ENCODE measurements at places on chromosomes 6 and 20. TPM values are rescaled to one million over a fixed set of nuclear protein-coding genes. Genes with fewer than 3 reads are reported as not detected.

DNA sequence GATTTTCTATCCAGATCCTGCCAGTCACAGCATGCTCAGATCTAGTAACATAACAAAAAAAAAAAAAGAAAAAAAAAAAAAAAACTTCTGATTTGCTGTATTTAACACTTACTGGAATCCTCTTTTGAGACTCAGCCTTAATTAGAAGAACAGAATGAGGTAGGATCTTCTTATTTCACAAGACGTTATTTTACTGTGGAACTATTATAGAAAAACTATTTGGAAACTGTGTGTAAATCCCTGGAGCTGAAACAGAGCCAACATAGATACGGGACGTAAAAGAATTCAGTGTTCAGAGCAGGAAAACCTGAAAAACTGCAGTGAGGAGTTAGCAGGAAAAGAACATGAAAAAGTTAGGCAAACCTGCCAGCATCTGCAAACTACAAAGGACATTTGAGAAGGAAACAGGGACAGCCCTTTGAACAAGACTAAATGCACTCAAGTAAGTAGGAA, 3.4 kb upstream of the ZNF217 start:
- peak overlapping the region; percentile 52 for H3K27ac ChIP-seq
- no peaks in the 10 kb centered on the region for H3K36me3 ChIP-seq
- peaks cover 8% of the 10 kb centered on the region for H3K4me1 ChIP-seq
- no peaks in the 10 kb centered on the region for H3K27me3 ChIP-seq
- peak; percentile 73 for DNase-seq

The MMS22L gene
- 6.8 TPM for polyA plus RNA-seq

The SIRPG gene
- not detected for polyA plus RNA-seq

- no peaks in the 10 kb centered on the region for H3K27me3 ChIP-seq
- H3K36me3 ChIP-seq = no peaks in the 10 kb centered on the region
- H3K4me3 ChIP-seq = no peak overlapping the region
- H3K4me1 ChIP-seq = no peaks in the 10 kb centered on the region
Observed at GRCh38 chr20:41782730-41783406, 164.7 kb upstream of the CHD6 start.

DNA sequence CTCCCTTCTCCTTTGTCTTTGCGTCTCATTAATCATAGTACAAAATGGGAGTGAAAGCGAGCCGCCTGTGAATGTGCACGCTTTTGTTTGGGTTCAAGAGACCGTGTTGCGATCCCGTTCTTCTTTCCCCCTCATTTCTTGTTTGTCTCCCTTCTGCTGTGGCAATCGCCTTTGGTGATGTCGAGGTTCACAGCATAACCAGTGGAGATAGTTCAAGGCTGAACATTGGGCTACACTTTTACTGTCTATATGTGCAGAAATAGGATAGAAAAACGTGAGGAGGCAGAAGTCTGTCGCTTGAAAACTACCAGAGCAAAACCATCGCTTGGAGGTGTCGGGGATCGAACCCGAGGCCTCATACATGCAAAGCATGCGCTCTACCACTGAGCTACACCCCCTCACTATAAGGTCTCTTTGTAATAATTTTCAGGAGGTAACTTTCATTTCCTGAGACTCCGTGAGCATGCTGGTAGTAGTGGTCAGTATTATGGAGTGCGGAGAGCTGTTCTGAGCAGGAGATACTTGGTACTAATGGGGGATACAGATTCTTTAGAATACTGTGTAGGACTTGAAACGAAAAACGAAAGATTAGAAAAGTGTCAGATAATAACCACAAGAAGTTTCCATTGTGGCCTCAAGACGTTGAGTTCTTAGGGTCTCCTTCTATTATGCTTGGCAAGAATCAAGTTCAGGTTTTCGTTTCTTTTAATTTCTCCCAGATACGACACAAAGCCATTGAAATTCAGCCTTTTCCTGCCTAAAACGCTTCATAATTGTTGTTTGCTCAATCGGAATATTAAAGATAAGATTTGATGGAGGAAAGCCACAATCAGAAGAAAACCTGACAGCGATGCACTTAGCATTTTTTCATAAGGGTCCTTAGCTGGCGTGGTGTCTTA, 106.6 kb downstream of the TRIM27 start:
- H3K4me3 ChIP-seq = no peak overlapping the region
- H3K27me3 ChIP-seq = peaks cover 77% of the 10 kb centered on the region
- DNase-seq = no peak
- no peaks in the 10 kb centered on the region for H3K36me3 ChIP-seq

DNA sequence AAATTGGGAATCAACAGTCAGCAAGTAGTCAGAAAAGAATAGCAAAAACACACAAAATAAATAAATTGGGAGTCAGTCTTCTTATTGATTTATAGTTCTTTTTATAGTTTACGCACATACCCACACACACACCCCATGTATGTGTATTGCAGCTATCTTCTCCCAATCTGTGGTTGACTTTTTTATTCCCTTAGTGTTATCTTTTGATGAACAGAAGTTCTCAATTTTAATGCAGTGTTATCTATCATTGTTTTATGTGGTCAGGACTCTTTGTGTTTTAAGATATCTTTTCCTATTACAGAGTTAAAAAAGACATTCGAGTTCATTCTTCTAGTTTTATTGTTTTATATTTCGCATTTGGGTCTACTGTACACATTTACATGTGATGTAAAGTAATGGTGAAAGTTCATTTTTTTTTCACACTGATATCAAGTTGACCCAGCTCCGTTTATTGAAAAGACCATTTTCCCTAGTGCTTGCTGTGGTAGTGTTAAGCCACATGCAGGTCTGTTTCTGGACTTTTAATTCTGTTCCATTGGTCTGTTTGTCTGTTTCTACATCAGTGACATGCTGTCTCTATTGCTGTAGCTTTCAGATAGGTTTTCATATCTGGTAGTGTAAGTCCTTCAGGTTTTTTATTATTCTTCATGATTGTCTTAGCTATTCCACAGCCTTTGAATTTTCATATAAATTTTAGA, 78.4 kb downstream of the ZFAND3 start:
- no peak overlapping the region for H3K27ac ChIP-seq
- H3K4me1 ChIP-seq = no peaks in the 10 kb centered on the region

- no peaks in the 10 kb centered on the region for H3K27me3 ChIP-seq
- H3K27ac ChIP-seq = no peak overlapping the region
- no peak for DNase-seq
- H3K4me3 ChIP-seq = no peak overlapping the region
Observed at GRCh38 chr6:142570221-142570671, 268.4 kb downstream of the ADGRG6 start.

DNA sequence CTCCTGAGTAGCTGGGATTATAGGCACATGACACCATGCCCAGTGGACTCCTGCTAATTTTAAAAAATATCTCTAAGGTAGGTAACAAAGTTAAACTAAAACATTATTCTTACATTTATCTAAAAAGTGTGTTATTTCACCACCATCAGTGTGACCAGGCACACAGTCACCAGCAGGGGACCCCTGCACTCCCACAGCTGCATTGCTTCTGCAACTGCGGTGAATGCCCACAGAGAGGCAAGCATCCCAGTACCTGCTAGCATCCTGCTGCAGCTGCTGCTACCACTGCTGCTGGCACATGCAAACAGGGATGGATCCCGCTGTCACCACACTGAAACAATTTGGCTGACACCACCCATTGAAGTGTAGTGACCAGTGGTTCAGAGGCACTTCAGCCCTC, 21.9 kb upstream of the EPB41L2 start:
- H3K27me3 ChIP-seq = no peaks in the 10 kb centered on the region
- H3K36me3 ChIP-seq = no peaks in the 10 kb centered on the region
- no peaks in the 10 kb centered on the region for H3K4me1 ChIP-seq
- no peak overlapping the region for H3K4me3 ChIP-seq
- no peak overlapping the region for H3K27ac ChIP-seq

The TMEM170B gene
- 5.1 TPM for polyA plus RNA-seq

- H3K27me3 ChIP-seq = peaks cover 2% of the 10 kb centered on the region
- no peak overlapping the region for H3K4me3 ChIP-seq
- H3K4me1 ChIP-seq = peaks cover 9% of the 10 kb centered on the region
- H3K27ac ChIP-seq = peak overlapping the region; percentile 26
Observed at GRCh38 chr20:38829296-38829875, 23.9 kb downstream of the PPP1R16B start.

DNA sequence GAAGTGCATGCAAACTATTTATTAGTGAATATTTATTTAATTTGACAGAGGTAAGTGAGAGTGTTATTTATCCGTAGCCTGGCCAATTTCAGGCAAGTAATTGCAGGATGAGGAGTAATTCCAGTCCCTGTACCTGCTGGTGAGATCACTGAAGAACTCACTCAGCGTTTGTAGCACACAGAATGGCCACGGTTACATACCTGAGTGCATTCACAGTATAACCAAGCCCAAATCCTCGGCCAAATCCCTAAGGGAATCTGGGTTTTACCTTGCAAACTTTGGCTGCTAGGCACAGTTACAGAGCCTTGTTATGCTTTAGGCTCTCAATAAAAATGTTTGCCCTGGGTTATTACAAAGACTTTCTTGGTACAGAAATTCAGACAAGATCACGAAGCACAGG, 93.3 kb downstream of the KCNQ5 start:
- no peak overlapping the region for H3K4me3 ChIP-seq
- H3K27me3 ChIP-seq = no peaks in the 10 kb centered on the region
- no peak overlapping the region for H3K27ac ChIP-seq
- no peak for DNase-seq
- H3K4me1 ChIP-seq = no peaks in the 10 kb centered on the region

DNA sequence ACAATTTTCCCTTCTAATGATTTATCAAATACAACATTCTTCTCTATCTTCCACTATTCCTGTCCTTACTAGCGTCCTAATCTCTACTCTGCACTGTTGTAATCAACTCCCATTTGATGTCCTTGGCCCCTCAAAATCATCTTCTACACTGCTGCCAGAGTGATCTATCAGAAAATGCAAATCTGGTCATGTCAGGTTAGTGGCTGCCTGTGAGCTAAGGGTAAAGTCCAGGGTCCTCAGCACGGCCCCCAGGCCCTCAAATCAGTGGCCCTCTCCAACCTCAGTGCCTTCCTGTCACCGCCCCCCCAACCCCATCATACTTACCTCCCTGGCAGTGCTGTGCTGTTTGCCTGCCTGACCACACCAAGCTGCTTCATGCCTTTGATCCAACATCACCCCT, 3.8 kb downstream of the LYRM4 start:
- no peak overlapping the region for H3K27ac ChIP-seq
- H3K4me1 ChIP-seq = peaks cover 5% of the 10 kb centered on the region
- H3K36me3 ChIP-seq = peaks cover 12% of the 10 kb centered on the region

GRCh38 chr6:150635906-150636514, 36.3 kb downstream of the PLEKHG1 start:
- no peaks in the 10 kb centered on the region for H3K27me3 ChIP-seq
- DNase-seq = no peak
- H3K4me3 ChIP-seq = no peak overlapping the region
- no peaks in the 10 kb centered on the region for H3K36me3 ChIP-seq
- H3K4me1 ChIP-seq = peaks cover 17% of the 10 kb centered on the region
- H3K27ac ChIP-seq = no peak overlapping the region

DNA sequence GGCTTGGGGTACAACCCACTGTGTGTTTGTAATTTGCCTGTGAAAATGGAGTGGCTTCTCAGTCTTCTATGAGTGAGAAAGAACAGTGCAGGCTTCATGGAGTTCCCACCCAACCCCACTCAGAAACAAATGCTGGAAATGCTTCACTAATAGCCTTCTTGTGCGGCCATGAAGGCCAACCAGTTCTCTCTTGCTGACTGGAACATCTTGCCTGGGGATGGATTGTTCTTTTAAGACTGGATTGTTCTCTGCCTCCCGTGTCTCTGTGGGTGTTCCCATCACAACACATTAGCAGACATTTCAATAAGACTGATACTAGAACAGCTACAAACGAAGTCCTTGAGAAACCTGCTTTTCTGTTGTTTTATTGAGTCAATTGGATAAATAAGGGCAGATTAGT, 110.6 kb downstream of the PPP1R14C start:
- no peaks in the 10 kb centered on the region for H3K36me3 ChIP-seq
- peaks cover 36% of the 10 kb centered on the region for H3K4me1 ChIP-seq
- DNase-seq = no peak
- peaks cover 3% of the 10 kb centered on the region for H3K27me3 ChIP-seq
- H3K27ac ChIP-seq = no peak overlapping the region
- H3K4me3 ChIP-seq = no peak overlapping the region

The SYCP2L gene
- polyA plus RNA-seq = 3.5 TPM

DNA sequence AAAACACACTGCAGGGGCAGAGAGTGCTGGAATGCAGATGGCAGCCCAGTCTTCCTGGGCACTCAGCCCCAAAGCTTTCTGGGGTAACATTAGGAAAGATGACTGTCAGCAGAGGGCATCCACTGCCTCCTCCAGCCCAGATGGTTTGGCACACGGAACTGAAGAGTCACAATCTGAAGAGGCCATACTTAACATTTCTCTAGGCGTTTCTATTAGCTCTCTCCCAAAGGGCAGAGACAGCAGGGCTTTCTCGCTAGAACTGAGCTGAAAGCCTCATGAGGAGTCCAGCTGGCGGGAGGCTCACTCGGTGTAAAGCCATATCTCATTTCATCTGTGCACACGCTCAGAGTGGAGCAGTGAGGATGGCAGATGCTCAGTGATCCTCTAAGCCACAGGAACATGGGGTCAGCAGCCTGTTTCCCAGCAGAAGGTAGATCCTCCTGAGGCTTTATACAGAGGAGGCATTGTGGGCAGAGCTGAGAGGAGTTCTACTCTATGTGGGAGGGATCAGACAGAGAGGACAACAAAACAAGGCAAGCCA, 28.1 kb downstream of the ALDH8A1 start:
- no peak overlapping the region for H3K27ac ChIP-seq
- H3K27me3 ChIP-seq = no peaks in the 10 kb centered on the region
- DNase-seq = no peak
- H3K4me1 ChIP-seq = no peaks in the 10 kb centered on the region
- no peaks in the 10 kb centered on the region for H3K36me3 ChIP-seq

The FGD2 gene
- 4.0 TPM for polyA plus RNA-seq

DNA sequence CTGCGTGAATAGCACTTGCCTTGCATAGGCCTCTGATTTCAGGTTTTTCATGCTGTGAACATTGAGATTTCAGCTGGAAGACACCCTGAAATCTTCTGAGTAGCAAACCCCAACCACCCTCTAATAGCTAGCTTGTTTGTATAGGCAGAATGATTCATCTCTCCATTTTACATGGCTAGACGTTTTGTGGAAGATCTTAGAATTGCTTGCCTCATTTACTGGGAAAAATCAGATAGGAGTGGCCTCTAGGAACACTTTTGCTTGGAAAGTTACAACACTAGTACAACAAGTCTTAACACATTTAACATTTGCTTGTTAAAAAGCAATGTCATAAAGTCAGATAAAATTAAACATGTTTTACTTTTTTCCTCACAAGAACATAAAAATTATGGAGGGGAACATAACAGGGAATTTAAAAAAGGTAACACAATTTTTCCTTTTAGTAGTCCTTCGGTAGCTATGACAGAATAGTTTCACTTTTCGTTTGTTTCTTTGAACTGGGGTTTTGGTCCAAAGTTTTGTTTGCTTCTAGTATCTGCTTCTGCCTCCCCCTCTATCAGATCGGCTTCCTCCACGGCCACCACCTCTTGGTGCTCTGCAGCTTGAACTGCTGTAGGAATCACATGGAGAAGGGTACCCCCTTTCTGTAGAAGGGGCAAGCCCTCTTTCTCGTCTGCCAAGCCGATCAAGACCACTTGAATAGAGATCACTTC, 102.2 kb upstream of the PTCHD4 start:
- H3K27me3 ChIP-seq = no peaks in the 10 kb centered on the region
- H3K4me1 ChIP-seq = no peaks in the 10 kb centered on the region
- DNase-seq = no peak
- H3K36me3 ChIP-seq = no peaks in the 10 kb centered on the region

GRCh38 chr20:3839328-3839727, 7.3 kb upstream of the MAVS start:
- H3K4me3 ChIP-seq = no peak overlapping the region
- H3K27ac ChIP-seq = no peak overlapping the region
- no peaks in the 10 kb centered on the region for H3K27me3 ChIP-seq
- DNase-seq = no peak

The CDH22 gene
- polyA plus RNA-seq = 0.43 TPM

GRCh38 chr6:78192057-78192456, 539.2 kb downstream of the MEI4 start:
- H3K4me1 ChIP-seq = no peaks in the 10 kb centered on the region
- H3K27me3 ChIP-seq = no peaks in the 10 kb centered on the region
- H3K36me3 ChIP-seq = no peaks in the 10 kb centered on the region
- H3K27ac ChIP-seq = no peak overlapping the region
- no peak overlapping the region for H3K4me3 ChIP-seq
